Fibroblast of skin of left biceps (primary cell): ENCODE measurements at places on chromosomes 16 and 17.

GRCh38 chr17:45200701-45201100 is 21.0 kb upstream of the FMNL1 start:
- DNase-seq, result no peak

- DNase-seq, result no peak
Observed at GRCh38 chr17:40356990-40357881, 7.3 kb downstream of the GJD3 start.

DNA sequence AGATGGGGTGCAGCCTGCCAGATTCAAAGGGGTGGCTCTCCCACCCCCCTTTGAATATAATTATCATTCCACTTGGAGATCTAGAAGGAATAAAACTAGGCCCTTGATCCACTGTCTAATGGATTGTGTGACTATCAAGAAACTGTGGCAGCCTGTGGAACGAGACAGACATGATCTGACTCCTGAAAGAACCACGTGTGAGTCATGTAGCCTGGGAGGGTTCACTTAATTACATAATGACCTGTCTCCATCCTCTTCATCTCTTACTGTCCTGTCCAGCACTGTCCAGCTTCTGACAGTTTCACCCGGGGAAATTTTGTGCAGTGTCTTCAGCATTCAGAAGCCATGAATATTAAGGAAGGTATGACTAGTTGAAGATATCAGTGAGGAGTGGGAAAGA is 43.3 kb upstream of the CDH13 start:
- DNase-seq, result no peak

DNA sequence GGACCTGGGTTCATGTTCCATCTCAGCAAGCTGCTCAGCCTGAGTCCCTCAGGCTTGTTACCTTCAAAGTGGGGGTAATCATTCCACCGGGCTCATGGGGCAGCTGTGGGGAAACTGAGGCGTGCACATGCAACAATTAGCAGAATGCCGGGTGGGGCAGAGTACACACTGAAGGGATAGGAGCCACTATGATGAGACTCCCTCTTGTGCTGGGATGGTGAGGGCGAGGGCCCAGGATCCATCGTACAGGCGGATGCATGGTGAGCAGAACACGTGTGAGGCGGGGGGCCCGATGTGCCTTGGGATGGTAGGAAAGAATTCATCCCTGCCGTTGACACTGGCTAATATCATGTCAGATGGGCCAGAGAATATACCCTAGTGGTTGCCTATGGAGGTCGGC is 25.5 kb upstream of the MAP3K14 start:
- no peak for DNase-seq

DNA sequence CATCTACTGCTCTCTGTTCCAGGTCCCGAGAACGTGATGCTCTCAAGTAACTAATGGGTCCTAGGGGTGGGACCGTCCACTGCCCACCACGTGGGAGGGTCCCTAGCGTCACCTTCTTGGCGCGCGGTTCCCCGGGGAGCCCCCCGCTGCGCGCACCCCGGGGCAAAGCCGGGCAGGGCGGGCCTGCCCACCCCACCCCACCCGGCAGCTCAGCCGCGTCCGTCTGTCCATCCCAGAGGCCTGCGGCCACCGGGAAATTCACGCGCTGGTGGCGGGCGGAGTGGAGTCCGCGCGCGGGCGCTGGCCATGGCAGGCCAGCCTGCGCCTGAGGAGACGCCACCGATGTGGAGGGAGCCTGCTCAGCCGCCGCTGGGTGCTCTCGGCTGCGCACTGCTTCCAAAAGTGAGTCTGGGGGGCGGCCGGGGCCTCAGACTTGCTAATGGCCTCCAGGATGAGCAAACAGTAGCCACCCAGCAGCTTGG is 494 bp downstream of the PRSS41 start:
- DNase-seq, result no peak

- no peak for DNase-seq
Observed at GRCh38 chr17:2849327-2849670, 53.1 kb downstream of the RAP1GAP2 start.

DNA sequence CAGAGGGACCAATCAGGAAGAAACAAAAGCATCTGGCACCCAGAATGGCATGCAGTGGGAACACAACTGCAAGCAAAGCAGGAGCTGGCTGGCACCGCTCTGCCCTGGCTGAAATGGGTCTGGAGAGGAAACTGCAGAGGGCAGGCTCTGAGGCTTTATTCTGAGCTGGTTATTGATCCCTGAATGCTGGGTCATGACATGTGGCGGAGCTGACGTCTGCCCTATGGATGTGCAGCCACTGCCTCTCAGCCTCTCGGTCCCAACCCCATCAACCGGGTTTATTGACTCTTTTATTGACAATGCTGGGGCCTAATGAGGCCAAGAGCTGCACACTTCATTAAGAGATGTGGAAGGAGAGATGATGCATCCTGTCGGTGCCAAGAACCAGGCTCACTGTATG is 3.9 kb upstream of the SKAP1 start:
- DNase-seq, result no peak

DNA sequence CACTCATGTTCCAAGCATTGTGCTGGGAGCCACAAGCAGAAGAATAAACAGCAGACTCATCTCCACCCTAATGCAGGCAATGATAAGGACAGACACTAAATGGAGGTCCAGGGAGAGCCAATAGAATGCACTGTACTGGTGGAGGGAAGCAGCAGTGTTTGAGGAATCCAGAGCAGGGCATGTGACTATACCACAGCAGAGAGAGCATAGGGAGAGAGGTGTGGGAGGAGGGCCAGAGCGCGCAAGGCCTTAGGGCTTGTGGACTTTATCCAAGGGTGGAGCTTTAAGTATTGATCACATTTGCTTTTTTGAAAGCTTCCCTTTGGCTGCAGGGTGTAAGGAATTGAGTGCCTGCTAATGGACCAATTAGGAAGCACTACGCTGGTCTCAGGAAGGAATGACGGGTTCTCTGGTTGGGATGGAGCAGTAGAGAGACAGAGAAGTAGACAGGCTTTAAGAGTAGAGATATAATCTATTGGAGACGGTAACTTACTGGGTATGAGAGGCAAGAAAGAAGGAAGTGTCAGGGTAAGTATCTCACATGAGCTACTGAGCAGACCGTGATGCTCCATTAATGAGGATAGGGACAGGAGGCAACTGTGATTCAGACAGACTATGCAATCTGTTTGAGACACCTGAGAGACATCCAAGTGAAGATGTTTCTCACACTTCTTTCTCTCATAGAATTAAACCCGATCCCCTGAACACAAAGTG is 82.2 kb downstream of the MYO1D start:
- no peak for DNase-seq

- no peak for DNase-seq
Observed at GRCh38 chr17:54944796-54945195, 23.7 kb downstream of the COX11 start.

DNA sequence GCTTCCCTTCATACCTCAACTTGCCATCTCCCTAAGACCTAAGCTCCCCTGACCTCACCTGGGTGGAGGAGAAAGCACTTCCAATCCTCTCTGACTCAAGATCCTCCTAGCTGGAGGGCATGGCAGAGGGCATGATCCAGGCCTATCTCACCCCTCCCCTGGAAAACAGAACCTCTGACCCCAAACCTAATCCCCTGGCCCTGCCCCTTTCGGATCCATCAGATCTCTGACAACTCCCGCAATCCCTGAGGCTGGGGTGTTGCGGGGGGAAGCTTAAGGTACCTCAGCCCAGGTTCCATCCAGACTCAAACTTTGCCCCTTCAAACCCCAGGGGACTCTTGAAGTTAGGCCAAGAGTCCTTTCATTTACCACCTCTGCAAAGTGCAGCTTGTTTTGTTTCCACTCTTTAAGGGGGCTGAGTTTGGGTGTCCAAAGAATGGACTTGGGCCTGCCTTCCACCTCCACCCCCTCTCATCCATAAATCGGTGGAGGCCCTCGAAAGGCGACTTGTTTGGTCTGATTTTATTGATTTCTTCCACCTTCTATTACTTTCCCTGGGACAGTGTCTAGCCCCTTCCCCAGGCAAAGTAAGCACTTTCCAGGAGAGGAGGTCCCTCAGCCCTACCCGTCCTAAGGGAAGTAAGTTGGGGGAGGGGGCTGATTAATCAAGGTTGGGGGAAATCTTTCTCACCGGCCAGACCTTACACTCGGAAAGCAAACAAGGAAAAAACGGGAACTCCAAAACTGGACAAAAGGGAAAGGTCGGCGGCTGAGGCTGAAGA is 2.6 kb downstream of the EPOP start:
- no peak for DNase-seq

DNA sequence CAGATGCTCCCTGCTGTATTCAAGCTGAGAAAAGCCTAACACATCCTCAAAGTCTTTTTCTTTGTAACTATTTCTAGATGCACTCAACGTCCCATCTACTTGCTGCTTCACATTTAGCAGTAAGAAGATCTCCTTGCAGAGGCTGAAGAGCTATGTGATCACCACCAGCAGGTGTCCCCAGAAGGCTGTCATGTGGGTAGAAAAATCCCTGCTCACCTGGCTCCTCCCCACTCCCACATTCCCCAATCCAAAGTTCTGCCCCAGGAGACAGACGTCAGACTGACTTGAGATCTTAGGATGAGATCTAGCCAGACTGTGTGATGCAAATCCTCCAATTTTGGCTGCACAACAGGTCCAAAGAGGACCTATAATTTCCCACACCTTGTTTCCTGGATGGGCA is 1.1 kb downstream of the CCL13 start:
- no peak for DNase-seq

DNA sequence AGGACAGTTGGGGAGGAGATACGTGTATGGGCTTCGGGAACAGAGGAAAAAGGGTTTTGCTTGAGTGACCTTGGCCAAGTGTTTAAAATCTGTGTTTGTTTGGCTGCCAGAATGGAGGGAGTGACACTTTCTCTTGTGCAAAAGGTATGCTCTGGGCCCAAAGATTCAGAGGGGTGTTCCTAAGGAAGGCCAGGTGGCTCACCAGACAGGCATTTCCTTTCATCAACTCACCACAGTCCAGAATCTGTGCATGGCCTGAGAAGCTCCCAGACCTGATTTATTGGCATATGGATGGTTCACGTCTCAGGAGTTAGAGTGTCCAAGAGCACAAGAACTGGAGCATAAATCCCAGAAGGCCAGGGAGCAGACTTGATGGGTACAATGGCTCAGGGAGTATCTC is 53.4 kb upstream of the NLK start:
- no peak for DNase-seq

DNA sequence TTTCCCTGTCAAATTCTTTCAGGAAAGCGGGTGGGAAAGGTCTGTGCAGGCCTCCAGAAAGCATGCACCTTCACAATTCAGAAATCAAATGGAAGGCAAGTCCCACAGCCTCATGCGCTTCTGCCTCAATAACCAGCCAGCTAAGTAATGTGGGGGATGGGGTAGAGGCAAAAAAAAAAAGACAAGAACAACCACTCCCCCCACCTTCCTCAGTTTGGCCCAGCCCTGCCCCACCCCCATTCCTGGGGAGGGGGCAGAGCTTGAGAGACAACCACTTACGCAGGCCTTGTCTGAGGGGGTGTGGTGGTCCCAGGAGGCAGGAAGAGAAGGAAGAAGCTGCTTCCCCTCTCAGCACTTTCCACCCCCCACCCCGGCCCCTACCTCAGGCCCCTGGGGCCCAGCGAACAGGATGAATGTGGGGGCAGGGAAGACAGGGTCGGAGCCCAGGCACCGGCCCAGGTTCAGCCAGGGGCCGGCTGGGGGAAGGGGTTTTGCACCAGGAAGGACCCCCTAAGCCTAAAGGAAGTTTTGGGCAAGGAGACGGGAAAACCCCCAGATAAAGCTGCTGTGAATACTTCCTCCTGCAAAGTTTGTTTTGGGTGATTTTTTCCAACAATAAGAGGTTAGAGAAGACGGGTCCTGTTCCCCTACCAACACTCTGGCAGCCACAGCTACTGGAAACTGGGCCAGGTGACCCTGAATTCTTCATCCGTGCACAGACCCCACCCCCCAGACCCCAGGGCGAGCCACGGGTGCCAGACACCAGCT is 1.2 kb downstream of the JUP start:
- no peak for DNase-seq

GRCh38 chr16:73076324-73076810 is 28.4 kb upstream of the ZFHX3 start:
- DNase-seq, result no peak

DNA sequence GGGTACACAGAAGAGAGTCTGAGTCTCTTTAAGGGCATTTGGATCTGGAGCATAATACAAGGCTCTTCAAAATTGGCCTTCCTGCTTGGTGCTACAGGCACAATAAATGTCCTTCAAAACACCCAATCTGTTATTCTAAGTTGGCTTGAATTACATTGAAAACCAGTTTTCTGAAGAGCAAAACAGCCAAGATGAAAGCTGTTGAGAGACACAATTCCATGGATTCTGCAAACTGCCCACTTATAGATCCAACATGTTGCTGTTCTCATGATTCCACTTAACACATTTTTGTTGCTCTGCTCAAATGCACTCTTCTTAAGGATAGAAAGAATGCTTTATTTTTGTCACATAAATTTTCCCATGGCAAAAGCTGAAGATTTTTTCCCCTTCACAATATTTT is 525.9 kb upstream of the CDH8 start:
- no peak for DNase-seq

GRCh38 chr17:36592316-36592715 is 637 bp downstream of the DHRS11 start:
- DNase-seq, result no peak

DNA sequence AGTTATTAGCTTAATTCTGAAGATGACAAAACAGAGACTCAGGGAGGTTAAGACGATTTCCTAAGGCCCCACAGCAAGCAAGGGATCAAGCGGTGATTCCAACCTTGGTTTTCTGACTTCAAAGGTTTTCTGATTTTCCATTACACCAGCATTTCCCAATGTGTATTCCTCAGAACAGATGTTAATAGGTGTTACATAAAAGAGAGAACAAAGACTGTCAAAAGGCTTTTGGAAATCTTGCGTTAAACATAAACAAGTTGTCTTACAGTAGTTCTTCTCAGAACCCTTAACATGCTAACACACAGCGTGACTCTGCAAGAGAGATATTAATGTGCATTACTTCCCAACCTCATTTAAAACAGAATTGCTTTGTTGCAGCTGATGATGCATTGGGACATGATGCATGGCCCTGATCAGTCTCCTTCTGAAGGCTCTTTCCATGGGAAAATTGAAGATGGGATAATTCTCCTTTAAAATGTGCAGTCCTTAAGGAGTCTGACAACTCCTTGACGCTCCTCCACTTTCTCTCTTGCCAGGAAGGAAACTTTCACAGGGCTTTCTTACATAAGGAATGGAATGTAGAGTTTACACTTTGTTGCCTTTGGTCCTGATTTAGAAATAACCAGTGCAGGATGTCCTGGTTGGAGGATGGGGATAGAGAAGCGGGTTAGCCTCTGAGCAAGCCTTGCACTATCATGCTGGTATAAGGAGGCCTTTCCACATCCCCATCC is 21.5 kb upstream of the MMD start:
- no peak for DNase-seq

- DNase-seq, result no peak
Observed at GRCh38 chr17:51933647-51934046, 224.9 kb downstream of the CA10 start.

DNA sequence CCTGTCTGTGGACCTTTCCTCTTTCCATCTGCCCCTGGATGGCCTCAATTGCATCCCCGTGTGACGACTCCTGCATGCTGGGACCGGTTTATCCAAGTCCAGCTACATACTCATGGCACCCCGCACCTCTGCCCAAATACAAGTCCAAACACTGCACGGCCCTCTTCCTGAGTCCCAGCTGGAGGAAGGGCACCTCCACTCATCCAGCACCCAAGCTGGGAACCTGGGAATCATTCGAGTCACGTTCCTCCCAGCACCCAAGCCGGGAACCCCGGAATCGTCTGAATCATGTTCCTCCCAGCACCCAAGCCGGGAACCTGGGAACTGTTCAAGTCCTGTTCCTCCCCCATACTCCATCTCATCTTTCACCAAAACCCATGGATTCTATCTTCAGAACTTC is 10.2 kb downstream of the TRARG1 start:
- DNase-seq, result no peak
